NCI-H1417 (cell line): ENCODE measurements at places on chromosomes 6 and 20.

- DNase-seq = peak; percentile 51
Observed at GRCh38 chr6:9412951-9413559, 977.7 kb upstream of the SLC35B3 start.

DNA sequence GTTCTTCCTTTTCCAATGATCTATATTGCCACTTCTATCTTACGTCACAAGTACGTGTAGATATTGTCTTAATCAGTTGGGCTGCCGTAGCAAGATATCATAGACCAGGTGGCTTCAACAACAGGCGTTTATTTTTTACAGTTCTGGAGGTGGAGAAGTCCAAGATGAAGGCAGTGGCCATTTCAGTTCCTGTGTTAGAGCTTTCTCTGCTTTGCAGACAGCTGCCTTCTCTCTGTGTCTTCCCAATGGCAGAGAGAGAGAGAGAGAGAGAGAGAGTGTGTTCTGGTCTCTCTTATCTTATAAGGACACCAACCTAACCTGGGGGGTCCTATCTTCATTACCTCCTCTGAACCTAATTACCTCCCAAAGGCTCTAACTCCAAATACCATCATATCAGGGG is 8.3 kb downstream of the HSF2 start:
- no peak for DNase-seq

DNA sequence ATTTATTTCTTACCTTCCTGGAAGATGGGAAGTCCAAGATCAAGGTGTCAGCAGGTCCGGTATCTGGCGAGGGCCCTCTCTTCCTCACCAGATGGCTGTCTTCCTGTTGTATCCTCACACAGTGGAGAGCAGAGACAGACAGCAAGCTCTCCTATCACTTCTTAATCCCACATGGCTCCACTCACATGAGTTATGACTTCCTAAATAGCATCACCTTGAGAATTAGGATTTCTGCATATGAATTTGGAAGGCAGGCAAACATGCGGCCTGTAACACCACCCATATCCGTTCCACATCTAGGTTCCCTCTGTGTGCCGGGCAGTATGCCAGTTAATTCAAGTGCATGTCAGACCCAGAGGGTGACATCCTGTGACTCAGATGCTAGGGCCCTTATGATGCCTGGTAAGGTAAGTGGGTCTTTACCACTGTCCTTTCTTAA is 2.1 kb downstream of the RAET1E start:
- peak; percentile 15 for DNase-seq

GRCh38 chr6:34697544-34697836 is 923 bp upstream of the ILRUN start:
- DNase-seq = no peak

- no peak for DNase-seq
Observed at GRCh38 chr6:15477746-15478145, 185.1 kb downstream of the DTNBP1 start.

DNA sequence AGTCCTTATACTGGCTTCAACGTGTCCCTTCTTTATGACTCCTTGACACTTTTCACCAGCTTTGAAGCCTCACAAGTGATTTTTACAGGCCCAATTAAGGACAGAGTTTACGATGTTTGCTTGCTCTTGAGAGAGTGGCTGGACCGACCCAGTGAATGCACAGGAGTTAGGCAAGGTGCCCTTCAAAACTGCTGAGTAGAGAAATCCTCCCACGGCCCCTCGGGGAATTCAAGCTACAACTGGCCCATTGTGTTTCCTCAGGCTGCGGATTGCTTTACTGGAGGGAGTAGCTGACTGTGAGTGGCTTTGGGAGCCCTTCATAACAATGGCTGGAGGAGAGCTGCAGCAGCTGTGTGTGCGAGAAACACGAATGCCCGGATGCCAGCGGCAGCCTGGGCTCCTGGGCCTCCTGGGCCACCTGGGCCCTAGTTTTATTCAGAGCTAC is 50.0 kb downstream of the SGK1 start:
- peak; percentile 95 for DNase-seq

DNA sequence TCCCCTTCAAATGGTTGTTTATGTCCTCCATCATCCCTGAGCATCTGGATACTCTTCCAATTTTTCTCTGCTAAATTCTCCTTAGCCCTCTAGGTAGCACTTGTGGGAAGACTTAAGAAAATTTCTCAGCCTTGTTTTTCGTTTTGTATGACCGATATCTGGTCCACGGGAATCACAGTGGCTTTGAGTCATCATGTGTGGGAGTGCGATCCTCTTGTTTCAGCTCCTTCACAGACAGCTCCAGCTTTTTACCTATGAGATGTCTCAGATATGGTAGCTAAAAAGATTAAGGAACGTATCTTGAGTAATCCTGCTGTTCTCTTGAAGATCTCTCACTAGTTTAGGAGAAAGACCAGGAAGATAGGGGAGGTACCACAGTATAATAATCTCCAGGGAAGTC is 196.1 kb downstream of the GRM1 start:
- DNase-seq = no peak
